ENCODE measurements at places on chromosomes 11 and 22.

DNA sequence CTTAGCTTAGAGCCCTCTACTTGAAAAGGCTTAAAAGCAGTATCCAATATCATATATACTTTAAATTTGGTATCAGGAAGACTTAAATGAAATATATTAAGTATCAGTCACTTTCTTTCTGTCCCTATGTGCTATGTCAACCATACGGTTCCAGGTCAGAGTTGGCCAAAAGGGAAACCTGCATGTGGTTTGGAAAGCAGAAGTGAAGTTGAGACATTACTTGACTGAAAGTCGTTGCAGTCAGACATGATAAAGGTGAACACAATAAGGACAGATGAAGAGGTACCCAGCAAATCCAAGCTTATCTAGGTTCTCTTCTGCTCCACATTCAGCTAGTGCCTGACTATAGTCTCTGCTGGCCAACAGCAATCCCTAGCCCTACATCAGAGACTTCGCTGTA lies 336.8 kb downstream of the KCNA4 start:
- no peak for DNase-seq

- DNase-seq = no peak
These were observed 21.5 kb upstream of the EFCAB6 start for GRCh38 chr22:43833286-43834240.

DNA sequence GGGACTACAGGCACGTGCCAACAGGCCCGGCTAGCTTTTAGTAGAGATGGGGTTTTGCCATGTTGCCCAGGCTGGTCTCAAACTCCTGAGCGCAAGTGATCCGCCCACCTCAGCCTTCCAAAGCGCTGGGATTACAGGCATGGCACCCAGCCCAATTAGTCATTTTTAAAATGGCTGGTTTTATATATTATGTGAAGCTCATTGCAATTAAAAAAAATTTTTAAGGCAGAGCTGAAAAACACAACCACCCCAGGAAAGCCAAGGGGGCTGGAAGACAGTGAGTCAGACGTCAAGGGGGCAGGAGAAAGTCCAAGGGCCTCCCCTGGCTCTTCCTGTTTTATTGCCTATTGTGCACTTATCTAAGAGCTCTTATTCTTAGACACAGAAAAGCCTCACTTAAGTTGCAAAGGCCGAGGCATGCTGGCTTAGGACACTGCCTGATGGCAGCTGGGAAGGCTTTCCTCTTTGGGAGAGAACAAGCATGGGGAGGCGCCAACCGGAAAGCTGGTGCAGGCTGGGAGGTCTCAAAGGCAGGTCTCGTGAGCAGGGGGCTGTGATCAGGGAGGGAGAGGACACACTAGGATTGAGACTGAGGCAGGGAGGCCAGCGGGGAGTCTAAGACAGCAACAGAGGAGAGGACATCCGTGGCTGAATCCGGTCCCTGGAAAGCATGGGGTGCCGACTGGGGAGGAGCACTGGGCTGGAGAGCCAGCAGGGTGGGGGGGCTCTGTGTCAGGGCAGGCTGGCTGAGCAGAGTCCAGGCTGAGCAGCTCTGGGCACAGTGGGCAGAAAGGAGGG lies 11.1 kb upstream of the OSM start:
- no peak for DNase-seq

GRCh38 chr22:37752189-37753087 lies 55.3 kb upstream of the GCAT start:
- DNase-seq = no peak

GRCh38 chr11:128305588-128305987 lies 281.8 kb downstream of the ETS1 start:
- DNase-seq = no peak

GRCh38 chr11:10117709-10118351 lies 176.2 kb downstream of the SBF2 start:
- peak; percentile 6 for DNase-seq

- no peak for DNase-seq
These were observed 78.3 kb upstream of the KCNQ1OT1 start for GRCh38 chr11:2777871-2778629.

DNA sequence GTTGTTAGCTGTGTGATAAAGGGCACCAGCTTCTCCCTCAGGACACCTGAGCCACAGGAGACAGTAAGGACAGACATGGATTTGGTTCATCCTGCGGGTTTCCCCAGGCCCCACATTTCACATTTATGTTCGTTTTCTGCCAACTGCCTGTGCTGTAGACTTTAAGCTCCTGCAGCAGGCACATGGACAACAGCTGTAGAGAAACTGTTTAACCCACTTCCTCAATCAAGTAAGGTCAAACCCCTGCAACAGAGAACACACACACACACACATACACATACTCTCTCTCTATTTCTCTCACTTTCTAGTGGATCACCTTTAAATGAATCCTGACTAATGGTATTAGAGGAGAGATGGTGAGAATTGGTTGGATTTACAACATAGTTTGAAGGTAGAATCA lies 90.7 kb downstream of the C11orf87 start:
- no peak for DNase-seq

- DNase-seq = no peak
These were observed 20.7 kb downstream of the DIXDC1 start for GRCh38 chr11:111957663-111958444.

- no peak for DNase-seq
These were observed 3.0 kb downstream of the MN1 start for GRCh38 chr22:27798511-27799014.

DNA sequence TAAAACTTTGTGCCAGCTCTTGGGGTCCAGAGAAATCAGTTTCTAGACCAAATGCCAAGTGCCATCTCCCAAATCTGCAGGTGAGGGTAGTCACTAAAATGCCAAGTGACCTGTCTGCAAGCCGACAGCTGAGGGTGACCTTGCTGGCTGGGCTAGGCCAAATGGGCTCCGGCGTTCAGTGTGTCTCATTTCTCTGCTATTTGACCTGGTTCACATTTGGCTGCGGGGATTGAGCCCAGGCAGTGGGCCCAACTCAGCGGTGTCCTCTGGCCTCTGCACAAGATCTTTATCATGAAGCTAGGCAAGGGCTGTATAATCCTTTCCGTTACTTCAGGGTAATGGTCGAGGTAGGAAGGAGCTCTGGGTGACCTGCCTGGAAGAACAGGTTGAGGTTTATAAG lies 87.5 kb downstream of the SNX19 start:
- DNase-seq = no peak

Measured in renal cortex interstitium (tissue), 15 donors.